OCI-LY7 (cell line): ENCODE measurements at places on chromosomes 3 and 15. TPM values are rescaled to one million over a fixed set of nuclear protein-coding genes. Genes with fewer than 3 reads are reported as not detected.

DNA sequence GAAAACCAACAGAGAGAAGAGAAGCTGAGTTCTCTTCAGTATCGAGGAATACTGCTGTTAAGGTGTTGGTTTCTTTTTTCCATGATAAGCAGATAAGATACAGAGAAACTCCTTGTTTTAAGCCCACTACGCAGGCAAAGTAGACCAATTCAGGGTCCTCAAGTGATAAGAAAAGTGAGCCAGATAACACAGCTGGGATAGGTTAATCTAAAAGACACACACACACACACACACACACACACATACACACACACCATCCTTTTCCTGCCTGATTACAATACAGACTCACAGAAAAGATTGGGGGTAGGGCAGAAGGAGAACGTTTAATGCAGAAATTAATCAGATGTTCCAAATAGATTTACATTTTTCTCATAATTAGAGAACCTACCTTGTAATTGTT is 6.5 kb upstream of the PHLDB2 start:
- DNase-seq = no peak

DNA sequence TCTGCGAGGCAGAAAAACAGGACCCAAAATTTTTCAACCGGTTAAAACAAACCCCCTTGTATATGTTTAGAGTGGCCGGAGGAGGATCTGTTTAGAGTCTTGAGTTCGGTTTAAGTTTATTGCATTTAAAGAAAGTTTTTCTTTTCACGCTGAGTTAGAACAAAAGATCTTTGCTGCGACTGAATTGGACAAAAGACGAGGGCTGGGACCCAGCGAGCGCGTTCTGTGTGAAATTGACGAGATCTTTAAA is 9.8 kb downstream of the NR2F2 start:
- DNase-seq = no peak

DNA sequence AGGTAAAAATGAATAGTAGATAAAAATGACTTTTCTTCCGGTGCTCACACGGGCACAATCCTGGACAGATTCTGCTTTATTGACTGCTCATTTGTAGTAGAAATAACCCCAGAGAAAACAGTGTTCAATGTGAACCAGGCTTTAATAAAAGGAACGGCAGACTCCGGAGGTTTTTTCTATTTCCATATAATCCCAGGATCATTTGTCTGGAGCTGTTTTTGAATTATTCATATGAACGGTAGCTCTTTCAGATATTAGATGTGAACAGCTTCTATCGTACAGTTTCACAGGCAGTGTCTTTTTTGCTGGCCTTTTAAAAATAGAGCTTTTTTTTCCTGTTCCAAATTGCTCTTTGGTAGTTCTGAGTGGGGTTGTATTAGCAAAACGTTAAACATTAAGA is 347.3 kb downstream of the MFSD1 start:
- DNase-seq = no peak

GRCh38 chr3:123695731-123696640 is 111.1 kb upstream of the HACD2 start:
- DNase-seq = no peak

GRCh38 chr3:125054449-125055329 is 1.1 kb downstream of the HEG1 start:
- DNase-seq = peak; percentile 21

GRCh38 chr3:129324855-129325254 is 46.2 kb downstream of the HMCES start:
- DNase-seq = no peak

GRCh38 chr3:58333206-58334012 is 717 bp downstream of the PXK start:
- peak; percentile 75 for DNase-seq

- DNase-seq = no peak
Measured at GRCh38 chr15:66180531-66181097, 72.9 kb downstream of the MEGF11 start.

DNA sequence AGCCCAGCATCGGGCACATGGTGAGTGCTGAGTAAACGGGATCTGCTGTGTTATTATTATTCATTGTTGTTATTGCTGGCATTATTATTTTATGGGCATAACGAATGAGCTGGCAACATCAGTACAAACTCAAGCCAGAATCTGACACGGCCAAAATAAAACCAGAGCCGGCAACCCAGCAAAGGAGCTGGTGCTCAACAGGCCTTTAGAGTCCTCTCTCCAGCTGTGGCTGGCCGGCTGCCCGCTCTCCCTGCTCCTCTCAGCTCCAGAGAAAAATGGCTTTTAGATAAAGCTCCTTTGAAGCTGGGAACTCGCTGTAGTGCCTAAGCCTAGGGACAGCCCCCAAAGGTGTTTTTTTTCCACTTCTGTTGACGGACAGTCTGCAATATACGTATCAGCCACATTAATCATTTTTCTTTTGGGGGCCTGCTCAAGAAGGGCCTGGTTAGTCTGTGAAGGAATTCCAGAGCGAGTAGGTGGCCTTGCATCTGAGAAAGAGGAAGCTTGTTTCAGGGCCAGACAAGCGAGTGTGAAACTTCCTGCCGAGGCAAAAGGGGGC is 193.9 kb upstream of the UBE2E1 start:
- DNase-seq = peak; percentile 64

DNA sequence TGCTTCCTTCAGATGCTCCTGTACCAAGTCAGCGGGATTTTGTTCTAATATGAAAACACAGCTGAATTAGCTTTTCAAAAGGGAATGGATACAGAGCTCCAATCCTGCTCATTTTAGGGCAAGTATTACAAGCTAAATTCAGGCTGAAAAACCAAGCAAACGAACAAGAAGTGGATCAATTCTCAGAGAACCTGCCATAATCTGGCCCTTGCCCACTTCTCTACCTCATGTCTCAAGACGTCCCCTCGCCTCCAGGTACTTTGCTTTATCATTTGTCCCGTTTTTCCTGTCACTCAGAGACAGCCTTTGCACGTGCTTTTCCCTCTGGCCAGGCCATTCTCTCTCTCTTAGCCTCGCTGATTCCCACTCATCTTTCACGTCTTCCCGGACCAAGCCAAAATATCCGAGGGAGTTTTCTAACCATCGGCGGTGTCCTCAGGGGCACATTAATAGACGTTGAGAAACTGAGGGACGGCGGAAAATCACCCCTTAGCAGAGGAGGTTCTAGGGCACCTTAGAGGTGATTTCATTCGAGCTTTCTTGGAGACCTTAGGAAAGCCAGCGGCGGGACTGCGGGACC is 654 bp downstream of the SUSD5 start:
- no peak for DNase-seq

- no peak for DNase-seq
Measured at GRCh38 chr15:91947683-91948608, 94.4 kb downstream of the SLCO3A1 start.

GRCh38 chr3:178415384-178415783 is 120.9 kb upstream of the KCNMB2 start:
- DNase-seq = no peak

DNA sequence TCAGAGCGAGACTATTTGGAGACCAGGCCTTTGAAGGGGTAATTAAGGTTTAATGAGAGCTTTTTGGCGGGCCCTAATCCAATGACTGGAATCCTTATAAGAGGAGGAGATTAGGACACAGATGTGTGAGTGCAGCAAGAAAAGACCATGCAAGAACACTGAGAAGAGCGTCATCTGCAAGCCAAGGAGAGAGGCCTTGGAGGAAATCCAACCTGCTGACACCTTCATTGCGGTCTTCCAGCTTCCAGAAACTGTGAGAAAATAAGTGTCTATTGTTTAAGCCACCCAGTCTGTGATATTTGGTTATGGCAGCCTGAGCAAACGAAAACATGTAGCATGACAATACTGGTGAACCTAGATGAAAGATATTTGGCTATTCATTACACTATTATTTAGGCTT is 23.0 kb upstream of the MUSTN1 start:
- DNase-seq = no peak

- no peak for DNase-seq
Measured at GRCh38 chr15:63244399-63244798, 33.0 kb upstream of the APH1B start.

The KIAA1143 gene
- total RNA-seq = 39.1 and 46.7 TPM in 2 replicates

The NANOGP8 gene
- not detected in 2 replicates for total RNA-seq

The TMEM45A gene
- 0.10 and 0.20 TPM in 2 replicates for total RNA-seq

The MKRN2OS gene
- total RNA-seq = not detected in 2 replicates
